ENCODE measurements at places on chromosomes 7 and 10.

DNA sequence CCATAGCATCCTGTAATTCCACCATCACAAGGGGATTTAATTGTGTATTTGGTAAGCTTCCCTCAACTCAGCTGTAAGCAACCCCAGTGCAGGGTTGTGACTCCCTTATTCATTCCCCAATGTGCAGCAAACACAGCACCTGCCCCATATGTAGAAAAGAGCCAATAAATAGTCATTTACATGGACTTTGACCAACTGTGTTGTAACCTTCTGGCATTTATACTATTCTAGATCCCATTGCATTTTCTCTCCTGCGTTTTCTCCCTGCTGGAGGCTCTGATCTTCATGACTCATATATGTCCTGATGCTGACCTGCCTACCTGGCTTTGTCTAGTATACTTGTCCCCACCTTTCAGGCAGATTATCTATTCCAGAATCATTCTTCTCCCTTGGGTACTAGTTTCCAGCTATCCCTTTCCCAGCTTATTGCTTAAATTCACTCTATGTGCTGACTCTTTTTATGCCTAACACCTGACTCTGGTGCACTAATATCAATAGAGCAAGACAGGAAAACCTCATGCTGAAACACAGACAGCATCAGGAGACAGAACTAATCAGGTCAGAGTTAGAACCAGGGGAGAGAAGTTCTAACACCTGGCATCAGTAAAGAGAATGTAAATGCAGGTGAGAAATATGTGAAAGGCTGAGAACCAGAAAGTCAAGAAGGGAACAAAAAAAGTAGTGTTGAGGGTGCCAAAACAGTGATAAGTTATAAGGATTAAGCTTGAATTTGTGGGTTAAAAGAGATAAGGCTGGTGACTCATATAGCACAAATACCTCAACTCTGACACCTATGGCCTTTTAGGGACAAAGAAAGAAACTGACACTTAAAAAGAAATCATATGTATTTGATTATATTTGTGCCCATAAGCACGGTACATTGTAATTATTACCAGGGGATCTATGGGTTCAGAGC is 402.7 kb downstream of the IPMK start:
- no peak for DNase-seq

- no peak for DNase-seq
These were observed 118.3 kb downstream of the KMT2E start for GRCh38 chr7:105132335-105132734.

DNA sequence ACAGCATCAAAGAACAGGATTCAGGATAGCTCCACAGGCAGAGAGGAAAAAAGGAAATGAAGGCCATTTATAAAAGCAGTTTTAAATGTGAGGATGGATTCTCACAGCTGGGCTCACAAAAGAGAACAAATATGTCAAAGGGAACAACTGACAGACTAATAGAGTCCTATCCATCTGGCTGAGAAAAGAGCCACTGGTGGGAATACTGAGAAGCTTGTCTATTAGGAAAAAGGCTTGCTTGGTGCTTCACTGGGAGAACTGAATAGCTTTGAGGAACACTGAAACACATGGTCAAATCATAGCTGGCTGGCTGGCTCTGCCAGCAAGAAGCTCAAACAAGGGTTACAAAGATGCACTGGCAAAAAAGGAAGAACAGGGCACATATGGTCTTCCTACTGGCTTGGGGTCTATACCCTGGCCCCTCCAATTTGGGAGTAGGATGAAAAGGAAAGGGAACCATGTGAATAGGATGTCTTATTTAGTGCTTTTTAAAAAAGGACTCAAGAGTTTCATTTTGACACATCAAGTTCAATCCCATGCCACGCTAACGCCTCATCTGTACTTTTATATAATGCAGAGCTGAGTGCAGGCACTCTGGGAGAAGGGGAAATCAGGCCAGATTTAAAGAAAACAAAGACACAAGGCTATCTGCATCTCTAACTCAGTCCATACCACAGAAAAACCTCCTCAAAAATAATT is 44.8 kb upstream of the KCNIP2 start:
- no peak for DNase-seq

DNA sequence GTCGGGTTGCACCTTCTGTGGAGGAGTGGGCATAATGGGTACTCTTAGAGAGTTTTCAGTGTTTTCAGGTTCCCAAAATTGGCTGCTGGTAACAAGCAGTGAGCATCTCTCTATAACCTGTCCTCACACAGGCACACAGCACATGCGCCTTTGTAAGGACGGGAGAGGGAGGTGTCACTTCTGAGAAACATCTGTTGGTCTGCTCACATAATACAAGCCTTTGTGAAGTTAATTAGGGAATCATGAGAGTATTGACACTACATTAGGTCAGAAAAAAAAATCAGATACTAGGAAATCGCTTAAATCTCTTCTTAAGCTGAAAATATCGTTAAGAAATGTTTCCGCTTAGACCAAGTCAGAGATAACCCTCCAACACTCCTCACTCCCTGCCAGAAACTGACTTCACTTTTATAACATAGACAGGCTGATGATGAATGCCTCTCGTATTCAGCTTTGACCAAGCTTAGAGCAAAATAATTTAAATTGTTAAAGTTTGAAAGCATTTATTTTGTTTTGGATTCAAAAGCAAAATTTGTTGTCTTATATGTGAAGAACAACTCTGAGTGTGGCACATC is 769.7 kb downstream of the TNS3 start:
- DNase-seq, result no peak
